Activated CD4-positive, alpha-beta T cell treated with anti-CD3 and anti-CD28 coated beads for 1 hour (primary cell): ENCODE measurements at places on chromosomes 13 and 19.

DNA sequence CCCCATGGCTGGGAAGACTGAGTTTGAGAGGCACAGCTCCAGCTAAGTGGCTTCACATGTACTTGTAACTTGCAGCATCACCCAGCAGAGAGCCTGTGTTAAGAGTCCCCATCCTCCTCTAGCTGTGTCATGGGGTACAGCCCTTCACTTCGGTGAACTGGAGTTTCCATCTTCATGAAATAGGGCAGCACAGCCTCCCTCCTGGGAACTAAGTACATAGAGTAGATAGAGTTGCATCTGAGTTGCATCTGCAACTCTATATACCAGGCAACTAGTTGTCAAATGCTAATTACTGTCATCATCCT, 1.2 kb downstream of the PRDX2 start:
- DNase-seq, result no peak

GRCh38 chr19:2680808-2681207, 21.7 kb downstream of the GNG7 start:
- no peak for DNase-seq

DNA sequence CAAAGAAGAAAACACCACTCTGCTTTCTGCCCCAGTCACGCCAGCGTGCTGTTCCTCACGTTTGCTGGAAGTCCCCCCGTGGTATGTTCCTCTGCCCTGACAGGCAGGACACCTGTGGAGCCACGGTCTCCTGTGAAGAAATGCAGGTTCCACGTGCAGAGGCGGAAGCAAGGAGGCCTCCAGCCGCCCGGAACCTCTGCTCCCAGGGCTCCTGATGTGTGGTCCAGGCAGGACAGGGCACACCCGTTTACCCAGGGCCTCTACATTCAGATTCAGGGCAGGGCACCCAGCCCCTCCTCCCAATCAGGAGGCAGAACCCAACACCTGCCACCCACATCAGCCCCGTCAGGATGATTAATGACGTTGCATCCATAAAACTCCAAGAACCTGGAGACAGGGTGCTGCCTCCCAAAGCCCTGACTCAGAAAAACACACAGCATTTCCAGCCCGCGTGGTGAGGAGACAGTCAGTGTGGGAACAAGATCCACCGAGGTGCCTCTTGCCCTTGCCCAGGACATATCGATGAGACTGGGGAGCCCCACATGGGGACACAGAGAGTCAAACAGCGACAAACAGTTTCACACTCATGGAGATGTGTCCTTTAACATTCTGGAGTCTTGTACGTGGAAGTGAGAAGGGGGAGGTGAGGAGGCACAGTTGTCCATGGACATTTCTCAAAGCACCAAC, 76.2 kb downstream of the COL4A1 start:
- no peak for DNase-seq

DNA sequence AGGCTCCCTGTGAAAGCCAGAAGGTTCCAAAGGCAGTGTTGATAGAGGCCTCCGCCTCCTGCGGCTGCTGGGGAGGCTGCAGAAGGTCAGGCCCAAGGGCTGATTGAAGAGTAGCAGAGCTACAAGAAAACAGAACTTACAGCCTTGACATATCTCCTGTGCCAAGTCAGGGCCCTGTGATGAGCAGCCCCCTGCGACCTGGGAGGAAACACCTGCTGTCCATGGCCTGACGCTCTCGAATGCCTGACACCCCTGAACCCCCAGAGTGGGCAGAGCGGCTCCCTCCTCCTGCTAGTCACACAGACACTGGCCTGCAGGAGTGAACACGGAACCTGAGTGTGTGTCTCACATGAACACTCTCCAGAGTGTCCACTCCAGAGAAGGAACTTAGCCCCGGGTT, 38.2 kb upstream of the TUBGCP3 start:
- DNase-seq, result no peak

- DNase-seq, result no peak
These were observed 1065.8 kb upstream of the MIR17HG start for GRCh38 chr13:90281709-90282108.

DNA sequence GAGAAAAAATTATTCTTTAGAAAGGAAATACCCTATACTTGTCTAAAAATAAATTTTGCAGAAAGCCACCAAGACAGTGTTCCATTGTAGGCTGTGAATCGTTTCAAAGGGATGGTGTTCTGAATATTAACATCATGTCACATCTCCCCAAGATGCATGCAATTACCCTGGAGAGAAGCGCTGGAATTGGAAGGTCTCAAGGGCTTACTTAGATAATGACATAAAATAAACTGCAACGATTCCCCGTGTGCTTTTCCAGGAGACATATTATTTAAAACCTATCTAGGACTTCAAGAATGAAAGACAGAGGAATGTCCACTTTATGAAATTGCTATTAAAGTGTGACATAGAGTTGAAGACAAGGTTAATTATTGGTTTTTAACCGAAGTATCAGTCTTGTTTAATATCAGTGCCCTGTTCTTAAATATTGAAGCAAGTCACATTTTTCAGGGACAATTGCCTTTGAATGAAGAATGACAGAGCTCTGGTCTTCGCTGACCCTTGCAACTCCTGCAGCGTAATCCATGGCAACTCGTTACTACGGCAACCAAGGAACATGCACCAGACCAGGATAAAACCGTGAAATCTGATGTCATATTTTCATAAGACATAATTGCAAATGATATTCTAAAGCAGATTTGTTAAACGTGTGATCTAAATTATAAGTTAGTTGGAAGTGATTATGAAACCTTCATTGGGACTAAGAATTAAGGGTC, 91.7 kb downstream of the EFNB2 start:
- DNase-seq, result no peak

- no peak for DNase-seq
These were observed 56.1 kb downstream of the CDK8 start for GRCh38 chr13:26310003-26310402.

GRCh38 chr13:53137779-53138178, 109.2 kb downstream of the OLFM4 start:
- no peak for DNase-seq

GRCh38 chr19:42629191-42629590, 34.5 kb upstream of the CEACAM8 start:
- no peak for DNase-seq

DNA sequence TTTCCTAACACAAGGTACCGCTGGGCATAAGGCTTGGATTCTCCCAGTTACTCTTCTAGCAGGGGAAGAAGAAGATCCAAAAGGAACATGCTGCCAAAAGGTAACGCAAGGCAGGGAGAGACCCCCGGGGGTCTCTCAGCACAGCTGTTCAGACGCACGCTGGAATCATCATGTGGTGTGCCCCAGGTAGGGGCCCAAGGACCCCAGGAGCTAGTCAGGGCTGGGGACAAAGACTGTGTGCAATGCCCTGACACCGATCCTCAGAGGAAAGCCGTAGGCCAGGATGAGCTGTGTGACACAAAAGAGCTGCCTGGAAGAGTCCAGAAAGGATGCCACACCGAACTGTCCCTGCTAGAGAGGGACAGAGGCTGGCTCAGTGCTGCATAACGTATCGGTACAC, 22.3 kb upstream of the EPHX3 start:
- no peak for DNase-seq

DNA sequence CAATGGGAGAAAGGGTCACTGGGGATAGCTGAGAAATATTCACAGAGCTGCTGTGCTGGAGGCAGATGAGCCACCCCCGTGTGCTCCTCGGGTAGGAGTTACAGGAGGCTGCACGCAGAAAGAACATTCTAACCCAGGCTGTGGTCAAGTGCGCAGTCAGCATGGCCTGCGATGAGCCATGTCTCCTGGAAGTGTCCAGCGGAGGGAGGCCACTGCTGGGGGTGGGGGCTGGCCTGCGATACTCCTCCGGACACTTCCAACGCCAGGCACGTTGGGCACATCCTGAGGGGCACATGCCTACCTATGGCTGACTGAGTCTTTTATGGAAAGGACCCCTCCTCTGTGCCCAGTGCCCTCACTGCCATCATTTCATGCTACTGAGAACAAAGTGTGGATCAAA, 55.9 kb downstream of the RAB20 start:
- DNase-seq, result no peak

DNA sequence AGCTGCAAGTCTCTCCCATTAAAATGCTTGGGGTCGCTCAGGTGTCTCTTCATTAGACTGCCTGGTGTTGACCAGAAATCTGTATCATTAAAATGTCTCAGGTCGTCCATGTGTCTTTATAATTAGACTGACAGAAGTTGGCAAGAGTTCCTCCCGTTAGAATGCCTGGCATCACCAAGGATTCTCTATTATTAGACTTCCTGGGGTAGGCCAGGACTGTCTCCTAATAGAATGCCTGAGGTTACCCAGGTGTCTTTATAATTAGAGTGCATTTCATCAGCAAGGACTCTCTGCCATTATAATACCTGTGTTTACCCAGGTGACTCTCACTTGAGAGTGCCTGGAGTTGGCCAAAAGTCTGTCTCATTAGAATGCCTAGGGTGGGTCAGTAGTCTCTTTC, 1537.2 kb downstream of the UQCRFS1 start:
- DNase-seq, result no peak

DNA sequence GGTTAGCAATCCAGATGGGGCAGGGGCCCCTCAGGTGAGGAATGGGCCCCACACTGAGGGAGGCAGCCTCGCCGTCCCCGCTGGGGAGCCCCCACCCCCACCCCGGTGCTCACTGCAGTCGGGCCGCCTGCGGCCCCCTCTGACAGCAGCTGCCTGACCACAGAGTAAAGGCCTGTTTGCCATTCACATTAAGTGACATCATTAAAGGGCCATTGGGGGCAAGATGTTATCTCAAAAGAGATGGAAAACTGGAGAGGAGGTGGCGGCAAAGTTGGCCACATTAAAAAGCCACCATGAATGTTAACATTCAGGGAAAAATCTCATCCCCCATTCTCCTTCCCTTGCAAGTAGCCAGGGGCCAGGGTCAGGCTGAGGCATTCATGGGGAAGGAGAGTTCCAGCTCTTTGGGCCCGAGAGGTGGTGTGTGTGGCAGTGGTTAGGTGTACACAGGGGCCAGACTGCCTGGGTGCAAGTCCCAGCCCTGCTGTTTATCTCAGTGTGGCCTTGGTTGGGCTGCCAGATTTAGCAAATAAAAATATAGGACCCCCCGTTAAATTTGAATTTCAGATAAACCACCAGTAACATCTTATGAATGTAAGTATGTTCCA, 20.9 kb downstream of the VSTM2B start:
- no peak for DNase-seq

GRCh38 chr19:7986321-7987113, 18.9 kb downstream of the ELAVL1 start:
- DNase-seq, result no peak

- DNase-seq, result no peak
These were observed 116.4 kb downstream of the TM9SF2 start for GRCh38 chr13:99617474-99618255.

DNA sequence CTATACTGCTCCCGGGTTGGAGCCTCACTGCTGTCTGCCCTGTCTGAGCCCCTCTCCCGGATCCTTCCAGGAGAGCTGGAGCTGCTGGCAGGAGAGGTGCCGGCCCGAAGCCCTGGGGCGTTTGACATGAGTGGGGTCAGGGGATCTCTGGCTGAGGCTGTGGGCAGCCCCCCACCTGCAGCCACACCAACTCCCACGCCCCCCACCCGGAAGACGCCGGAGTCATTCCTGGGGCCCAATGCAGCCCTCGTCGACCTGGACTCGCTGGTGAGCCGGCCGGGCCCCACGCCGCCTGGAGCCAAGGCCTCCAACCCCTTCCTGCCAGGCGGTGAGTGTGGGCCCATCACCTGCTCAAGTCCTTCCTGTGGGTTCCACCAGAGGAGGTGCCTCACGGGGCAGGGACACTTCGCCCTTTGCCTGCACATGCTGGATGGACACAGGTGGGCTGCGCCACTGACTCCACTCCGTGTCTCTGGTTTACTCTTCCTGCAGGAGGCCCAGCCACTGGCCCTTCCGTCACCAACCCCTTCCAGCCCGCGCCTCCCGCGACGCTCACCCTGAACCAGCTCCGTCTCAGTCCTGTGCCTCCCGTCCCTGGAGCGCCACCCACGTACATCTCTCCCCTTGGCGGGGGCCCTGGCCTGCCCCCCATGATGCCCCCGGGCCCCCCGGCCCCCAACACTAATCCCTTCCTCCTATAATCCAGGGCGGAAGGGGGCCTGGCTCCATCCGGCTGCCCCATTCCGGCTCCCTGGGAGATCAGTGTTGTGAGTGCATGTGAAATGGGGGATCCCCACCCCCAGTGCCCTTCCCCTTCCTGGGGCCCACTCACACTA, 19.8 kb downstream of the EPN1 start:
- no peak for DNase-seq

DNA sequence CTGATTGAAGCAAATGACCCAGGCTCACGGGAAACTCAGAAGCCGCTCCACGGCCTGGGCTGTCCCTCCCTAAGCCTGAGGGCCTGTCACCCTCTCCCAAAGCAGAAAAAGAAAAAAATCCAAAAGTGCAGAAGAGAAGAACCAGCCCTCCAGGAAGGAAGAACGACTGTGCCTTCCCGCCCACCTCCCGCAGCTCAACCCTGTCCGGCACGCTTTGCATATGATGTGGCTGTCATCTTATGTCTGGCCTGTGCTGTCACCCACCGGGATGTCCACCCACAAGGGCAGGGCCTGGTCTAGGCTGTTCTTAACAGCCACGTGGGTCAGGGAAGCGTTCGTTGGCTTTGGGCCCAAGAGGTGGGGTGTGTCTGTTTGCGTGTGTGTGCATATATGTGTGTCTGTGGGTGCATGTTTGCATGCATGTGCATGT, 13.7 kb downstream of the ZBTB7A start:
- no peak for DNase-seq

DNA sequence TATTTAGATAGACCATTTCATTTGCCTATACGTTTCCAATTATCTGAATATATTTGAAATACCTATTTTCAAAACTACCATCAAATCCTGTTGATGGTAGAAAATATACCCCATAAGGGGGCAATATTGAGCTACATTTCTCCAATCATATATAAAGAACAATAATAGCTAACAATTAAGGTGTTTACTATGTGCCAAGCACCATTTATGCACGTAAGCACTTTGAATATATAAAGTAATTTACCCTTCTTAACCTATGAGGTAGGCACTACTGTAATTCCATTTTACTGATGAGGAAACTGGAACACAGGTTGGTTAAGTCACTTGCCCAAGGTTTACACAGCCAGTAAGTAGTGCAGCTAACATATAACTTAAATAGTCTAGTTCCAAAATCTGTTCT, 79.2 kb downstream of the UBL3 start:
- DNase-seq, result no peak

- no peak for DNase-seq
These were observed 18.9 kb upstream of the ZSCAN5A start for GRCh38 chr19:56333506-56333905.

- DNase-seq, result no peak
These were observed 11.2 kb upstream of the ARHGEF18 start for GRCh38 chr19:7337380-7338194.
